ENCODE measurements at places on chromosomes 1 and 21. TPM values are rescaled to one million over a fixed set of nuclear protein-coding genes. Genes with fewer than 3 reads are reported as not detected.

CLEC20A gene
- 0.30 TPM for polyA plus RNA-seq

CLCA4 gene
- not detected for polyA plus RNA-seq

- DNase-seq: no peak
Measured at GRCh38 chr1:30522031-30523004, 201.1 kb downstream of the MATN1 start.

DNA sequence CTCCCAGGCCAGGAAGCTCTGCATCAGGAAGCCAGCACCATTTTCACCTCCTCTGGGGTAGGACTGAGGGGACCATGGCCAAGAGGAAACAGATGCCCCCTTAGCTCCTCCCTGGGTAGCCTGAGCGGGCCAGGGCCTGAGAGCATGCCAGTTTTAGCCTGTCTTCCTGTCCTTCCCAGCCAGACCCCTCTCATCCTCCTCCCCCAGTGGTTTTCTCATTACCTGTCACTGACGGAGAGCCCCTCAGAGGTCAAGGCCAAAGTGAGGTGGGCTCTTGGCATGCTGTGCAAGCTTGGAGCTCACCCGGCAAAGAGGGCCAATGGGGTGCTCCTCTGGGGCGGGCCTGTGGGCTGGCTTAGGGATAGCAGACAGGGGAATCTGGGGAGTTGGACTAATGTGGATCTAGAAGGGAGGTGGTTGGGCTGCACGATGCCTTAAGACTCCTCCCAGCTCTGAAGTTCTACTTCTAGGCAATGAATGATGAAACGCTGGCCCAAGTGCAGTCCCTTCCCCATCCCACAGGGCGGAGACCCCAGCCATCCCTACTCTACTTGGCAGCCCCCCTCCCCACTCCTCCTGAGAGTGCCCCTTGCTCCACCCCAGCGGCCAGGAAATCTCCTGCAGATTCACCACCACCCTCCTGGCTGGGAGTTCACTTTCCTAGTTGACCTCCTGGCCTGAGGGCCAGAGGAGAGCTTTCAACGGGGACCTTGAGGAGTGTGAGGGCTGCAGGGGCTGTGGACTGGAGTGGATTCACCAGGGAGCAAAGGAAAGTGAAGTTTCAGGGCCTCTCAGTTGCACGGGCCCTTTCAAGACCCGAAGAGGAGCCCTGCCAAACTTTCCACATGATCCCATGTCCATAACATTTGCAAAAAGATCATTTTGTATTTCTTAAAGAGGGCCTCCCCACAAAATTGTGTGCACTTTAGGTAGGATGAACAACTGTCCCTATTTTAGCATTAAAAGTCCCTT, 9.4 kb upstream of the LMNA start:
- no peak for DNase-seq

- DNase-seq: no peak
Measured at GRCh38 chr1:34549199-34549598, 205.6 kb upstream of the GJB5 start.
